T-cell (primary cell): ENCODE measurements at places on chromosomes 13 and 19.

GRCh38 chr13:35961461-35962220, 169.5 kb downstream of the DCLK1 start:
- DNase-seq, result no peak

- DNase-seq, result no peak
Observed at GRCh38 chr13:111480976-111481375, 160.5 kb downstream of the TEX29 start.

GRCh38 chr19:19059018-19059836, 4.6 kb upstream of the SLC25A42 start:
- no peak for DNase-seq

- no peak for DNase-seq
Observed at GRCh38 chr19:4472174-4472974, at the start of gene HDGFL2. Gene HDGFL2 (plus strand): TSS chr19:4472297. CDS start chr19:4472351, 54 bp downstream.

DNA sequence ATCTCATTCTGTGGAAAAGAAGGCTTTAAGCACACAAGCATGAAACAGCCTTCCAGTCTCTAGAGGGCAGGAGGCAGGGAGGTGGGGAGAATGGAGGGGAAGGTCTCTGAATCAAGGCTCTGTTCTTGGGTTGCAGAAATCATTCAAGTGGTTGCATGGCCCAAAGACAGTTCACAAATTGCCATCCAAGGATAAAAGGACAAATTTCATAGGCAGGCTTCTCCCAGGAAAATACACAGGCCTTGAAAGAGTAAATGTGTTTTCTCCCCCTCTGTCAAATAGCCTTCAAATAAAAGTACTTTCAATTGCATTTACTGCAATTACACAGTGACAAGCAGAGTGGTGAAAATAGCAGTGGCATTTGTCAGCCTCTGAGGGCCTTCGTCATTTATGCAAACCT, 450.8 kb downstream of the DCT start:
- DNase-seq, result no peak

DNA sequence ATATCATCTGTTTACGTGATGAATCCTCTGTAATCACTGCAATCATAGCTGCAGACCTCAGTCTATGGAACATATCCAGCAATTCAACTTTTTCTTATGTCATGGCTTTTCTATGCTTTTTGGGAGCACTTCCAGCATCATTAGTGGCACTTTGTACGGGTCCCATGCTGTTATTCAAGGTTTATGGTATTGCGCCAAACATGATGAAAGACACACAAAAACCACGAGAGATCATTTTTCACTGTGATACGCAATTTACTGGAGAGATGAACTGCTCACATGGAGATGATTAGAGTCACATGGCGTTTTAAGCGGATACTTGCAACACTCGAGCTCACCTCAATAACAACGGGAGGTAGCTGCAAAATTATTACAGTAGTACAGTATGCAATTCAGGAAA, 2101.7 kb upstream of the PCDH20 start:
- DNase-seq, result no peak

DNA sequence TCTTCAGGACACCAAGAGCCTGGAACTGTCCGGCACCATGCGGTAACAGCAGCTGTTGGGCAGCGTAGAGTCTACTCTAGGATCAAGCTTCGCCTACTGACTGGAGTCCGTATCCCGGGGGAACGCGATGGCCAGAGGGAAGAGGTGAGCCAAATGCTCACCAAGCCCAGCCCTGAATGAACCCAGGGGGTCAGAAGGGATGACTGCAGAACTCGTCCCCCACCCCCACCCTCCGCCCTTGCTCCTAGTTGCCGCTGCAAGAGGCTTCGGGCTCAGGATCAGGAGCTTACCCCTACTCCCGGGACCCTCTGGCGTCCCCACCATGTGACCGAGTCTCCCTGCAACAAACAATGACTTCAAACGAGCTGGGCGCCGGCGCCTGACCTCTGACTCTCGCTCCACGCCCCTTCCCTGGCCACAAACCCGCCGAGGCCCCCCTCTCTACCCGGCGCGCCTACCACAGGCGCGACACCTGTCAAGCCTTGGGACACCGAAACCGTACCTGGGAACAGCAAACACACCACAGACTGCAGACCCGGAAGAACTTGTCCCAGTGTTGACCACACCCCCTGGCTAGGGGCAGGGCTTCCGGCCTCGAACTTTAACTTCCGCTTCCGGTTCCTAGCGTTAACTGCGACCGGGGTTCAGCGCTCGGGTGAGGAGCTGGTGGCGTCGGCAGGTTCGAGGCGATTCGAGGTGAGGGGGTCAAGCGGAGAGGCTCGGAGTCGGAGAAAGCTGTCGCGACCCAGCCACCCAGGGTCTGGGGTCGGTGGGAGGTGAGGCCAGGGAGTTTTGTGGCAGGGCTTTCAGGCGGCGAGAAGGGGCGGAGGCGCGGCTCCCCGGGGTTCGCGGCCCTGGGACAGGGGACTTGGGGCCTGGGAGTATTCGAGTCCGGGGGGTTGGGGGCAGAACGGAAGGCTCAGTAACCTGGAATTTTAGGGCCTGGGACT, at the start of gene UBL5:
Gene UBL5, plus strand, starts transcription at position 630 of the 950 bp plus-strand sequence. CDS start 420 bp downstream, outside the sequence.
- DNase-seq, result peak; percentile 89

DNA sequence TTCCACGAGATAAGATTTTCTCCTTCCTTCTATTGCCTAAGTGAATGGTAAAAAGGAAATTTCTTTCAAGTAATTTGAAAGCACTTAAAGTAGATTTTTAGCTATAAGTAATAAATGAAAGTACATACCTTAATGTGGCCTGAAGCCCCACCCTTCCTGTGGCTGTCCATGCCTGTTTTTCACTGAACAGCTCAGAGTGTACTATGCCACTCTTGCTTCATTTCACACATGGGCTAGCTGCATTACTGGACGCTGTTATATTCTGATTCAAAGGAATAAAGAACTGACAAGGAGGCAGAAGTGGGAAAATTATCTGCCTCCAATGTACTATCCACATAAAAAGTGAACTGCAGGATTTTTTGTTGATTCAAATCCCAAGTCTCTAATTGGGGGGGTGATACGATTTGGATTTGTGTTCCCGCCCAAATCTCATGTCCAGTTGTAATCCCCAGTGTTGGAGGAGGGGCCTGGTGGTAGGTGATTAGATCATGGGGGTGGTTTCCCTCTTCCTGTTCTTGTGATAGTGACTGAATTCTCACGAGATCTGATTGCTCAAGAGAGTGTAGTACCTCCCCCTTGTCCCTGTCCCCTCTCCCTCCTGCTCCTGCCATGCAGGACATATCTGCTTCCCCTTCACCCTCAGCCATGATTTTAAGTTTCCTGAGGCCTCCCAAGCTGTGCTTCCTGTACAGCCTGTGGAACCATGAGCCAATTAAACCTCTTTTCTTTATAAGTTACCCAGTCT, 154.7 kb upstream of the SGCG start:
- no peak for DNase-seq

GRCh38 chr19:14177496-14178074, 28.4 kb downstream of the ADGRL1 start:
- no peak for DNase-seq

DNA sequence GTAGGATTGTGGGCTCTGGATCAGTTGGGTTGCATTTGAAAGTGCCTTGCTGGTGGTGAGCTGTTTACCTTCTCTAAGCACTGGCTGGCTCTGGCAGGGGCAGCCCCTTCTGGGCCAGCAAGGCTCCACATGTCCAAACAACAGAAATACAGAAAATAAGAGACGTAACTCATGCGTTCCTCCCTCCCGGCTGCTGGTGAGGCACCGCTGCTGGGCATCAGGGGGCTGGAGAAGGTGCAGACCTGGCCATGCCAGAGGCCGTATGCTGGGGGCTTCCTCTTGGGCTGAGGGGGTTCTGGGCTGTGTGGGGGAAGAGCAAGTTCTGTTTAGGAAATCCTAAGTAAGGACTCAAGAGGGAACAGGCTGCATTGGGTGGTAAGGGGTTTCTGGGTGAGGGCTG, 140.6 kb downstream of the URI1 start:
- no peak for DNase-seq

DNA sequence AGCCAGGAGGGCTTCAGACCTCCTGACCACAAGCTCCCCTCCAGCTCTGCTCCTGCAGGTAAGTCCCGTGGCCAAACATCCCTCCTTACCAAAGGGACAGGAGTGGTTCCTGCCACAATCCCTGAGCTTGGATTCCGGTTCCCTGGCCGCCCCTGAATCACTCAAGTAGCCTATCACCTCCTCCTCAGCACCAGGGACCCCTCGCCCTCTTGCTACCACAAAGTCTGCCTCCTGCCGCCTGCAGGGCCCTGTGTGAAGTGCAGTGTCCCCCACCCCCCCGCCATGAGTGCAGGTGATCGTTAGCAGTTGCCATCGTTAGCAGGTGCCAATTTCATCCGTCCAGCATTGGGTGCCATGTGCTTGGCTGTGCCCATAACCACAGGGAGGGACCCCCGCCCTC, 40.8 kb upstream of the RANBP3 start:
- no peak for DNase-seq

DNA sequence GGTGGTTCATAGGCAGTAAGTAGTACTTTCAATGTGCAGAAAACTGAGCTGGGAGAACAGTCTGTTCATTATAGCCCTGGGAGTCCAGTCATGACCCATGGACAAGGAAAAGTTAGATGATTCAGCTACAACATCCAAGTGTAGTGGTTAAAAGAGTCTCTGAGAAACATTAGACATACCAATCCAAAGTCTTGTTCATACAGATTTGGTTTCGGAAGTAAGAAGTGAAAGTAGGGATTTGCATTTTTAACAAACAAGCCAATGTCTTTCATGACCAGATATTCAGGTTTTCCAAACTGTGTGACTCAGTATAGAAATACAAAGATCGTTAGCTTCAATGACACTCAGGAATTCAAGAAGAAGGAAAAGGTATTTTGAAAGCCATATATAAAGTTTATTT, 345.3 kb downstream of the SLITRK1 start:
- DNase-seq, result no peak

DNA sequence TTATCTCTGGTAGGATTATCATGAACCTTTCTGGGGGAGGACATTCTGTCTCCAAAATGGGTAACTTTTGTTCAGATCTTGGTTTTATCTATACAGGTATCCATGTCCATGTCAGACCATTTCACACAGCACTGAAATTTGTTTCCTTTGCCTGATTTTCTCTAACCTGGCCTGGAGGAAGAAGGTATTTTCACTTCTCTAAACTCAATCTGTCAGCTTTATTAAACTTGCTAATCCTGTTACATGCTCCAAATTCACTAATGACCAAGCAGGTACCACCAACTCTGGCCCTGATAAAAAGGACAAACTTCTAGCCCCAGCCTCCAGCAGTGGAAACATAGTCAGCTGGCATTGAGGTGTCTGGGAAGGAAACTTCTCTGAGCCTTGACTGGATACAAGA, 234.4 kb downstream of the DNAJC15 start:
- no peak for DNase-seq

- no peak for DNase-seq
Observed at GRCh38 chr19:28868836-28869235, 344.1 kb downstream of the UQCRFS1 start.

GRCh38 chr19:32231020-32231419, 114.4 kb upstream of the ZNF507 start:
- no peak for DNase-seq

DNA sequence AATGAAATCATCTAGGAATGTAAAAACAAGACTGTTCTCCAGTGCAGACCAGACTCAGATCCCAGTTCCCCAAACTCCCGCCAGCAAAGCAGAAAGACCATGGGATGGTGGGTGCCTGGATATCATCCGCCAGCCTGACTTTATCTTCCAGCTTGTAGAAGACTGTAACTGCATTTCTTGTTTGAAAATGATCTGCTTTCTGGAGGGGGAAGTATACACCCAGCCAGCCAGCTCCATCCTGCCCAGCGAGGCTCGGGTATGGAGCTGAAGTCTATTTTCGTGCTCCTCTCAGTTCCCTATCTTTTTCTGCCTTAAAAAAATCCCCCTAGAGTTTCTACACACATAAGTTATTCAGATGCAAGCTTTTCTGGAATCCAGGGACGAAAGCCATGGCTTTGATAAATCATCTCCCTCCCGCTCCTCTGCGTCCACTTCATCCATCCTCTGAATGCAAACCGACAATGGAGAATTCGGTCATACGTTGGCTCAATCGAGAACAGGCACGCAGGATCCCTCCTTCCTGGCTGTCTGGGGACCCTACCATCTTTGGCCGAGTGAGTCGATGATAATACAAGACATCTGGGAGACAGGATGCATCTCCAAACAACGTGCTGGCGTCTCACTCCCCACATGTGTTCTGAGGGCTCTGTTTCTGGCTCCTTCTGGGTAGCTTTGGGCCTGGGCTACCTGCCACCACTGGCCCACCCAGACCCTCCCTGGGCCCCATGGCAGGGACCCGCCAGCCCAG, 31.2 kb downstream of the CEBPG start:
- DNase-seq, result no peak

DNA sequence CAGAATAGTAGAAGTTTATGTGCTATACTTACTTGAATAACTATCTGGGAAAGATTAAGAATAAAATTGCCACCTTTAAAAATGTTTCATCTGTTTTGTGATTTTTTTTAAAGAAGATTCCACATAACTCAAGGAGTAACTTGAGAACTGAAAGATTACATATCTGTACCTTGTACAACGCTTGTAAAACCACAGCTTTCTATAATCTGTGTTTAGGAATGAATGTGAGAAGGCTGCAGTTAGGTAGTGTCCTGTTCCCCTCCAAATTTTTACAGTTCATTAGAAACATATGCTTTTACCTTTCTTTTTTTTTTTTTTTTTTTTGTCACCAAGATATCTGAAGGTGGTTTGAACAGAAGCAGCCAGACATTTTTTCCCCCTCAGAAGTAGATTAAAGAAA, 312.8 kb upstream of the GPC6 start:
- no peak for DNase-seq

DNA sequence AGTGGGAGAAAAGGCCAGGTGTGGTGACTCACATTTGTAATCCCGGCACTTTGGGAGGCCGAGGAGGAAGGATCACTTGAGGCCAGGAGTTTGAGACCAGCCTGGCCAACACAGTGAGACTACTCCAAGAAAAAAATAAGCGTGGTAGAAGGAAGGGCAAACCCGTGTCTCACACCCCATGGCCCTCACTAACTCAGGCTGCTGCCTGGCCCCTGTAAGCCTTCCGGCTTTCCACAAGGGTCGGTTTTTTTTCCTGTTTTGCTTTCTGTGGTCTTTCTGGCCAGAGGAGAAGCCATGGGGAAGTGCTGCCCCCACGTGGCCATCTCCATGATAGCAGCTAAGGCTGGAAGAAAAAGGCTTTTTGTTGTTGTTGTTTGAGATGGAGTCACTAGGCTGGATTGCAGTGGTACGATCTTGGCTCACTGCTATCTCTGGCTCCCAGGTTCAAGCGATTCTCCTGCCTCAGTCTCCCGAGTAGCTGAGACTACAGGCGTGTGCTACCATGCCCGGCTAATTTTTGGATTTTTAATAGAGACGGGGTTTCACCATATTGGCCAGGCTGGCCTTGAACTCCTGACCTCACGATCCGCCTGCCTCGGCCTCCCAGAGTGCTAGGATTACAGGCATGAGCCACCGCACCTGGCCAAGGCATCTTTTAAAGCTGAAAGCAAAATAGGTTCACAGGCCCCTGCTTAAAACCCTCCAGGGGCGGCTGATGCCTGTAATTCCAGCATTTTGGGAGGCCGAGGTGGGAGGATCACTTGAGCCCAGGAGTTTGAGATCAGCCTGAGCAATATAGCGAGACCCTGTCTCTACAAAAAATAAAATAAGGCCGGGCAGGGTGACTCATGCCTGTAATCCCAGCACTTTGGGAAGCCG, 7.5 kb upstream of the ARHGEF18 start:
- DNase-seq, result peak; percentile 78
